Neural progenitor cell (in vitro differentiated cells): ENCODE measurements at places on chromosomes 16 and 17.

DNA sequence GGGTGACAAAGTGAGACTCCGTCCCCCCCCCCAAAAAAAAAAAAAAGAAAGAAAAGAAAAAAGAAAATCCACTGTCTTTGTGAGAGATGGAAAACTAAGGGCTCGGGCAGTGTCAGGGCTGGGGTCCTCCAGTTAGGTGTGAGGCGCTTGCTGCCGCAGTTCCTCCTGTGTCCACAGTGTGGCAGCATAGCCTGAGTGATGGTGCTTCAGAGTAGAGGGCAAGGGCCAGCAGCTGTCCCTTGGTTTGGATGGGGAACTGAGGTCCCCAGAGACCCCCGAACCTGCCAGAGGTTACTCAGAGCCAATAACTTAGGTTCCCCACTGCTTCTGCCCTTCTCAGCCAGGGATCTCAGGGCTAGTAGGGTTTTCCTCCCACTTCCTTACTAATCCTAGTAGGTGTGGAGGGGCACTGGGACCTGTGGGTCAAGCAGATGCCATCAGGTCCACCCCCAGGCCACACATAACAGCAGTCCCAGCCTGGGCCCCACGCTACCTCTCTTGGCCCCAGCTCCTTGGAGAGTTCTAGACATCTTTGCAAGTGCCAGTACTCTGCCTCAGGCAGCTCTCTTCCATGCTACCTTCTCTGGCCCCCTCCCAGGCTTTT is 7.9 kb upstream of the LLGL1 start:
- peak; percentile 84 for DNase-seq
- no peaks in the 10 kb centered on the region for H3K27me3 ChIP-seq
- H3K27ac ChIP-seq = no peak overlapping the region
- H3K4me3 ChIP-seq = no peak overlapping the region

- no peak for DNase-seq
- no peaks in the 10 kb centered on the region for H3K27me3 ChIP-seq
- H3K4me3 ChIP-seq = no peak overlapping the region
- no peaks in the 10 kb centered on the region for H3K4me1 ChIP-seq
- H3K36me3 ChIP-seq = no peaks in the 10 kb centered on the region
These were observed 70.1 kb downstream of the EMP2 start for GRCh38 chr16:10510279-10510678.

DNA sequence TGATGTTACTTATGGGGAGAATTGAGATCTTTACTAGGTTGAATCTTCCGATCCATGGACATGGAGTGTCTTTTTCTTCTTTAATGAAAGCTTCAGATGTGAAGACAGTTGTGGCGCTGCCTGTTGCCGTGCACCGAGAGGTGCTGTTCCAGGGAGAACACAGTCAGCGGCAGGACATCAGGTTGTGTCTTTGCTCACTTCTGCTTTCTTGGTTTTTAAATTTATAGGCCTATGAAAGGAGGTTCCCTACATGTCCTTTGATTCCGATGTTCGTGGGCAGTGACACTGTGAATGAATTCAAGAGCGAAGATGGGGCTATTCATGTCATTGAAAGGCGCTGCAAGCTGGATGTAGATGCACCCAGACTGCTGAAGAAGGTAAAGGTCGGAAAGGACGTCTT is 49.8 kb downstream of the SEC14L1 start:
- H3K27ac ChIP-seq = no peak overlapping the region
- H3K4me1 ChIP-seq = peaks cover 11% of the 10 kb centered on the region
- no peaks in the 10 kb centered on the region for H3K27me3 ChIP-seq
- no peak for DNase-seq
- no peaks in the 10 kb centered on the region for H3K36me3 ChIP-seq
- no peak overlapping the region for H3K4me3 ChIP-seq

DNA sequence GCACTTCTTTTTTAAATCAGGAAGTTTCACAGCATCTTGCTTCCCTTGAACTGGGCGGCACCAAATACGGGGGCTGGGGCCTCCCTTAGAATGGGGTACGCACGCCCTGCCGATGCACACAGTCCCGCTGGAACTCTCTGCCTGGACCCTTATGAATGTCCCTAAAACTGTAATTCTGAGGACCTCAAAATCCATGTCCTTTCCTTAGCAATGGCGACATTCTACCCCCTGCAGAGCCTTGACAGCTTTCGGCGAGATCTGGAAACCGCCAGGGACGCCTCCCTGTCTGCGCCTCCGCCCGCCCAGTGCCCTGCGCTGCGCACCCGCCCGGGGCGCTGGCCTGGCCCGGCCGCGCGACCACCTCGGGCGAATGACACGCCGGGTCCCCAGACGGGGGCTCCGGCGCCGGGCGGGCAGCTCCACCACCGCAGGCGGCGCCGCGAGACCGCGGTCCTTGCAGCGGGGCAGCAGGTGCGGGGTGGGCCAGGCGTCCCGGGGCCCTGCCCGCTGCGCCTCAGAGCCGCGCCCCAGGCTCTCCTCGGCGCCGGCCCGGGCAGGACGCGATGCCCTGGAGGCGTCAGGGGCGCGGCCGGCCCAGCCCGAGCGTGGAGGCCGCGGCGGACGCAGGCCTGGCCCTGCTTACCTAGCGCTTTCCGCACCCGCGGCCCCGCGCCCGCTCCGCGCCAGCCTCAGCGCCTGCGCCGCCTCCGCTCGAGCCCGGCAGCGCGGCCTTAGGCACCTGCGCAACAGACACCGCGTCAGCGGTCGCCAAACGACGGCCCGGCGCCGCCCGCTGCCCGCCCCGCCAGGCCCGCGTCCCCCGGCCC is 548 bp downstream of the HAGH start:
- H3K27ac ChIP-seq = no peak overlapping the region
- no peaks in the 10 kb centered on the region for H3K27me3 ChIP-seq
- peak overlapping the region; percentile 73 for H3K4me3 ChIP-seq
- peaks cover 15% of the 10 kb centered on the region for H3K4me1 ChIP-seq

DNA sequence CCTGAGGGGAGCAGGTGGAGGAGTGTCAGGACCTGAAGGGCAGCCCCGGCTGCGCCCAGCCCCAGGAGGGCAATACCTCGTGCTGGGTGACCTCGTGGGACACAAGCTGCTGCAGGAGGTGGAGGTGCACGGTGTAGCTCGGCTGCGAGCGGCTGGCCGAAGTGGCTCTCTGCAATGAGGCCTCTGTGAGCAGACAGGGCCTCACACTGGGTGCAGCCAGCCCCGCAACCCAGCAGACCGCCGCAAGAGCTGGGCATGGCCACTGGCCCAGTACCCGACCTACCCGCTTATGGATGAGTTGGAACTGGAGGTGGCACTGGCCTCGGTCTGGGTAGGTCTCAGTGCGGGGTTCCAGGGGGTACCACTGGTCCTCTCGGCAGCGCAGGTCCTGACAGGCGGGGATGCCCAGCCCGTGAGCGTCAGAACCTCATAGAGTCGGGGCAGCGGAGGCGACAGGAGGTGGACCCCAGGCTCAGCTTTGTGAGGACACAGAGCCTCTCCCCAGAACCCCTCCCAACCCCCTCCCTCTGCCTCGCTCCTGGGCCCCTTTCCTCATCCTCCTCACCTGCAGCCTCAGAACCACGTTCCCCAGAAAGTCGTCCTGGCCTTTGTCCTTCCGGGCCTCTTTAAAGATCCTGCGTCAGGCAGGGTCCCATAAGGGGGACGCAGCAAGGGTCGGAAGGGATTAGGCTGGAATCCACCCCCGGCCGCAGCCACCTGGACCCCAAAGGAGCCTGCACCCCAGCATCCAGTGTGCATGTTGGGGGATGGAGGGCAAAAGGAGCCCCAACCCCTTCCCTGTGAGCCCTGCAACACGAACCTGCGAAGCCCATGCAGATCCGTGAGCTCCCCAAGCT is 4.0 kb downstream of the UNC13D start:
- H3K4me1 ChIP-seq = no peaks in the 10 kb centered on the region
- H3K27me3 ChIP-seq = no peaks in the 10 kb centered on the region

- no peaks in the 10 kb centered on the region for H3K27me3 ChIP-seq
- H3K36me3 ChIP-seq = no peaks in the 10 kb centered on the region
- peak; percentile 95 for DNase-seq
- H3K4me1 ChIP-seq = peaks cover 45% of the 10 kb centered on the region
- H3K4me3 ChIP-seq = peak overlapping the region; percentile 42
- H3K27ac ChIP-seq = no peak overlapping the region
These were observed 4.2 kb downstream of the MNT start for GRCh38 chr17:2396568-2397246.

DNA sequence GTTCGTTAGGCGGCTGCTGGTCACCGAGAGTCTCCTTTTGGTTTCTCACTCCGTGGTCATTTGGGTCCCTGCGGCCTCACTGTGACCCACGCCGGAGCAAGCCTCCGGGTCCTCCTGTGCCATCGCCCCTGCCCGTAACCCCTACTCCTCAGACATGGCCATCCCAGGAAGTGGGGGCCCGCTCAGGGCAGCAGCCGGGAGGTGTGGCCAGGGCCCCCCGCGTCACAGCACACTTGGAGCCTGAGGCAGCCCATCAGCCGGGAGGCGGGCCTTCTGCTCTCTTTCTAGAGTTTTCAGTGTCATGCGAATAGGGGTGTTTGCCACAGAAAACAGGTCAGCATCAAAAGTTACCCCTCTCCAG is 7.9 kb upstream of the WFIKKN1 start:
- no peak overlapping the region for H3K27ac ChIP-seq
- no peak for DNase-seq
- H3K27me3 ChIP-seq = no peaks in the 10 kb centered on the region
- no peaks in the 10 kb centered on the region for H3K36me3 ChIP-seq

DNA sequence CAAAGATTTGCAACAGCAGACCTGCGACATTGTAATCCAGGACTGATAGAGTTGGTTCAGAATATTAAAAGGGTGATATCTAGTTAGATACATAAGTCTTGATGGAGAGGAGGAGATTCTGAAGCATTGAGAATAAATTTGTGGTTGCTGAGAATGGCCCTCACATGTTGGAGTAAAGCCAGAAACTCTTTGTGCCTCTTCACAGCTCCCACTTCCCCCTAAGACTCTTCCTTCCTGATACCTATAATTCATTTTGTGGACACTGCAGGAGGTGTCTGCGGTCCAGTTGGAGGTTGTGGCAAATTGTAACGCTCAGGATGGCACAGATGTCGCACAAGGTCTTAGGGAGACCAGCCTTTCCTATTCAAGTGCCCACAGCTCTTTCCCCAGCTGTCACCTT is 17.5 kb downstream of the WWOX start:
- no peak overlapping the region for H3K4me3 ChIP-seq
- no peaks in the 10 kb centered on the region for H3K4me1 ChIP-seq
- H3K27ac ChIP-seq = no peak overlapping the region
- no peak for DNase-seq
- H3K36me3 ChIP-seq = peaks cover 11% of the 10 kb centered on the region

DNA sequence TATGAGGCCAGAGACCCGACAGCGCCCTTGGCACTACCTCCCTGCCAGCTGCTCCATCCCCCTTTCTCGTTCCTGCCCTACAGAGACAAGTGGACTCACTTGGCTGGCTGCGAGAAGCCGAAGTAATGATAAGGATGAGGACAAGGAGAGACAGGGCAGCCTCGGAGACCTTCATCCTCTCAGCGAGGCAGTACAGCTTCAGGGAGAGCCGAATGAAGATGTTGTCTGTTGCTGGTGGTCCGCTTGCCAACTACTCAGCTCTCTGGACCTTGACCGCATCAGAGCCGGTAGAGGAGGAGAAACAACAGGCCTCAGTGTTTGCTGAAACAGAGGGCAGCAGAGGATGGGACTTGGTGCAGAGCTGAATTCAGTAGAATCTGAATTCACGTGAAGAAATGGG is at the start of gene CCL16:
CCL16 (minus strand) TSS at position 252 of the 400 bp plus-strand sequence; CDS start at position 175, 77 bp downstream.
- no peak for DNase-seq
- H3K4me1 ChIP-seq = no peaks in the 10 kb centered on the region
- H3K36me3 ChIP-seq = no peaks in the 10 kb centered on the region

GRCh38 chr16:82882982-82883835 is 256.4 kb downstream of the CDH13 start:
- no peak for DNase-seq
- H3K27me3 ChIP-seq = no peaks in the 10 kb centered on the region
- H3K27ac ChIP-seq = no peak overlapping the region
- no peaks in the 10 kb centered on the region for H3K36me3 ChIP-seq
- H3K4me3 ChIP-seq = no peak overlapping the region

DNA sequence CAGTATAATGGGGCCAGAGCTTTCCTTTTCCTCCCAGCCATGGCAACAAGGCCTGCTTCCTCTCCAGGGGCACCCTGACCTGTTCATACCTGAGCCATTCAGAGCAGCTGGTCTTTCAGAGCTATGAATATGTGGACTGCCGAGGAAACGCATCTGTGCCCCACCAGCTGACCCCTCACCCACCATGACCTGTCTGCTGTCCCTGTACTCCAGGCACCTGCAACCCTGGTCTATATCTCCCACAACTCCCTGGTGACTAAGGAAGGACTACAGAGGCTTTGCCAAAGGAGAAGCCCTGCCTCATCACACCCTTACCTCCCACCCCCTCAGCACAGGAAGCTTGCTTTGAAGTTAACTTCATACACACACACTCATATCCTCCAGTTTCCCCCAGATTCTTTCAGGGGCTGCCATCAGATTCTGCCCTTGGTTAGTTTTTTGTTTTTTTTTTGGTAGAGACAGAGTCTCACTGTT is 6.0 kb downstream of the TMEM106A start:
- H3K4me3 ChIP-seq = no peak overlapping the region
- H3K36me3 ChIP-seq = no peaks in the 10 kb centered on the region
- no peak for DNase-seq
- no peak overlapping the region for H3K27ac ChIP-seq
- H3K4me1 ChIP-seq = peaks cover 1% of the 10 kb centered on the region
- no peaks in the 10 kb centered on the region for H3K27me3 ChIP-seq

DNA sequence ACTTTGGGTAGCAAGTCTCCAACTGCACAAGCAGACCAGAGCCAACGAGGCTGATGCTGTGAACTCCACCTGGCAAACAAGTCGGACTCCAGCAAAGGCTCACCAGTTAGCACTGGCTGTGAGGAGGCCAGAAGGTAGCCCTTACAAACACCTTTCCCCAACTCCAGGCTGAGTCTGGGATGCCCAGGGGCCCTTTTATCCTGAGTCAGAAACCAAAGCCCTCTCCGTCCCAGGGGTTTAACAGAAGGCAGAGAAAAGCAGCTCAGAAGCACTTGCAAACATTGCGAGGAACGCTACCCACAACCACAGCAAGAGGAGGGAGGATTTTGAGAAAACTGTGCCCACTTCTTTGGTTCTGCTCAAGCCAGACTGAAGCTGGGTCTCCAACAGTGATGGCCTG is 25.0 kb downstream of the CUEDC1 start:
- no peak overlapping the region for H3K27ac ChIP-seq
- H3K27me3 ChIP-seq = no peaks in the 10 kb centered on the region
- no peak overlapping the region for H3K4me3 ChIP-seq
- no peak for DNase-seq
- H3K4me1 ChIP-seq = peaks cover 79% of the 10 kb centered on the region

- H3K27me3 ChIP-seq = no peaks in the 10 kb centered on the region
- no peak overlapping the region for H3K27ac ChIP-seq
- no peaks in the 10 kb centered on the region for H3K36me3 ChIP-seq
- no peak for DNase-seq
- H3K4me3 ChIP-seq = no peak overlapping the region
These were observed 10.8 kb downstream of the ASPHD1 start for GRCh38 chr16:29910819-29911675.

DNA sequence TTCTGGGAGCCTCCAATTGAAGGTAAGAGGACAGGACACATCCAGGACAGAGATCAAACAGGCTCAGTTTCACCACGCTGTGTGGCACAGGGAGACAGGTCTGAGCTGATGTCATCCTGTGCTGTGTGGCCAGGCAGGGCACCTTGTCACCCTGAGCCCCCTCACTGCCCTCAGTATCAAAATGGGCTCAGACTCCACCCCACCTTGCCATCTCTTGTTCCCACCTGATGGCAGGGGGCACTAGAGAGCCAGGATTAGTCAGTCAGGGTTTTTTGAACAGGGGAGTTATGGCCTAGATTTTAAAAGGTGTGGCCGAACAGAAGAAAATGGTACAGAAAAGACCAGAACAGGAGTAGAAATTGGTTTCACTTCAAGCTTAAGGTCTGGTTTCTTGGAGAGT is 2.6 kb downstream of the KAT2A start:
- peaks cover 16% of the 10 kb centered on the region for H3K4me1 ChIP-seq
- DNase-seq = peak; percentile 44
- H3K27ac ChIP-seq = no peak overlapping the region
- H3K36me3 ChIP-seq = no peaks in the 10 kb centered on the region
